ENCODE measurements at places on chromosomes 4 and X.

DNA sequence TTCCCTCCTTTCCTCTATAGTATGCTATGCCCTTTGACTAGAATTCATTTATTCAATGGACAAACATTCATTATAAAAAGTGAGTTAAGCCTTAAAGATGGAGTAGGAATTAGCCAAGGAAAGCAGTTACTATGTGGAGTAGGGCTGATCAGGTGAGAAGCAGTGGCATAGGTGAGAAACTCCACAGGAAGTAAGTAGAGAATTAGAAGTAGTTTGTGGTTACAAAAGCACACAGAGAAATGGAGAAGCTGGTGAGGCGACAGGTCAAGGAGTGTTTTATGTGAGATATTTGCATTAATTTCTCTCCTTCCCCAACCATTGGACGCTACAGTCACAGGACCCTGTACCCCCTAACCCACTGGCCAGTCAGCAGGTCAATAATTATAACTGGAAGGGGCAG is 30.6 kb downstream of the SETD7 start:
- DNase-seq, result no peak

DNA sequence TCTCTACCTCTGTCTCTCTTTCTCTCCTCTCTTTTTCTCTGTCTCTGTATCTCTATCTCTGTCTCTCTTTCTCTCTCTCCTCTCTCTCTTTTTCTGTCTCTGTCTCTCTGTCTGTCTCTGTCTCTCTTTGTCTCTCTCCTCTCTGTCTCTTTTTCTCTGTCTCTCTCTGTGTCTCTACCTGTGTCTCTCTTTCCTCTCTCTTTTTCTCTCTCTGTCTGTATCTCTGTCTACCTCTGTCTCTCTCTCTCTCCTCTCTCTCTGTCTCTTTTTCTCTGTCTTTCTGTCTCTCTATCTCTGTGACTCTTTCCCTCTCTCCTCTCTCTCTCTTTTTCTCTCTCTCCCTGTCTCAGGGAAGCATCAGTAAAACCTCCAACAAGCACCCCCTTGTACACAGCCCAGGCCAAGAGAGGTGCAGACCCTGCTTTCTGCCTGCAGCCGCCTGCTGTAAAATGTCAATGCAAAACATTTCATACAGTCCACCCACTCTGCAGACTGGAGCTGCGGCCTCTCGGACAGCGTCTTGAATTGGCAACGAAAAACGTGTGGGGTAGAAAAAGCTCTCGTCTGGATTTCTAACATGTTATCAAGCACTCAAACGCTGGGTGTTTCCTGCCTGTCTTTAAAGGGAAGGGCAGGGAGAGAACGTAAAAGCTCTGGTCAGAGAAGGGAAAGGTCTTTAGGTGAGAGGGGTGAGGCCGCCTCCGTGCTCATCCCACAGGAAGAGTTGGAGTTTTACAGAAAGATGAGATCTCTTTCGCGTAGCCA is 3.7 kb upstream of the SHOX start:
- no peak for DNase-seq

DNA sequence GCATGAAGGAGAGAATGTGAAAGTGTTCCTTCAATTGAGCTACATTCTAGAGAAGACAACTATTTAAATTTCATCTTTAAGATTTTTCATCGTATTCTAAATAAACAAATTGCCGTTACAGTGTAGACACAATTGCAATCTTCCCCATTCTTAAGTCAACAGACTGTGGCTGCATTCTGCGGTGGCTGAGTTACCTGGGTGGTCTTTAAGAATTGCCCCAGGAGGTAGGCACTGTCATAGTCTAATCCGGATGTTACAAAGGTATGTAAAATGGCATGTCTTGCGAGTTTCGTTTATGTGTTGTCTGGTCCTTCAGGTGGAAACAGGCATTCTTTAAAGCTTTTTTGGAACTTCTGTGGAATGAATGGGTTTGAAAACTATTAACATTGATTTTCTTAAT is 586.1 kb upstream of the PITX2 start:
- DNase-seq, result no peak

DNA sequence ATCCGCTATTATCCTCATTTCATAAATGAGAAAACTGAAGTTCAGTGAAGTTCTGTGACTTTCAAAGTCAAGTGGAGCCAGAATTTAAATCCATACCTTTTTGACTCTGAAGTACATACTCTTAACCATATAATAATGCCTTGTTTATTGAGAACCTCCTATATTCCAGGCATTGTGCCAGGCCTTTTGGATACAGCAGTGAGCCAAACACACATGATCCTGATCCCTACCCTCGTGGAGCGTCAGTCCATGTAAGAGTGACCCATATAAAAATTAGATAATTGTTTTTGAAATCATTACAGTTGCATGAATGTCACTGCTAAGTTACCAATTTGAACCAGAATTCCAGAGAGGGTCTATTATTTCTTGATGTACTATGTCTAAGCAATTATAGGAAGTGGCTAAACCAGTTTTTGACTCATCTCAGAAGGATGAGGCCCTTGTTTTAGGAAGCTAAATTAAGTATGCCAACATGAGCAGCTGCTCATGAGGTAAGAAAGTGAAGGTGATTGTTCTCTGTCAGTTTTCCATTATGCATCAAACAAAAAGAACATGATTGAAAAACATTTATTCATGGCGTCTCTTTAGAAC is 289.5 kb downstream of the GLUD2 start:
- no peak for DNase-seq

GRCh38 chr4:83413676-83414075 is 41.9 kb downstream of the HELQ start:
- no peak for DNase-seq

DNA sequence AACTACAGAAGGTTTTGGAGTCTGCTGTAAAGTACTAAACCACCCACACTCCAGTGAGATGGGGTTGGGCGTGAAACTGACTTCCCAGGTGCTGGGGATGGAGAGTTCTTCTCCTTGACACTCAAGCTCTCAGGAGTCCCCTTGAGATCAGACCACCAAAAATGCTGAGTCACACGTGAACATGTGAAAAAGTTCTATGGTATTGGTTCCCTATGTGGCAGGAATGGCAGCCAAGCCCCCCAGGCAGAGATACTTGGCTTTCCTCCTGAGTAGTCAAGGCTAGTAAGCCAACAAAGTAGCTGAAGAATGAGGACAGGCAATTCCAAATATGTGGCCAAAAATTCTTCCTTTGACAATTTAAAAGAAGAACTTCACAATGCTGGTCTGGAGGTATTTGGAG is 222.0 kb upstream of the ADAMTS3 start:
- DNase-seq, result no peak

DNA sequence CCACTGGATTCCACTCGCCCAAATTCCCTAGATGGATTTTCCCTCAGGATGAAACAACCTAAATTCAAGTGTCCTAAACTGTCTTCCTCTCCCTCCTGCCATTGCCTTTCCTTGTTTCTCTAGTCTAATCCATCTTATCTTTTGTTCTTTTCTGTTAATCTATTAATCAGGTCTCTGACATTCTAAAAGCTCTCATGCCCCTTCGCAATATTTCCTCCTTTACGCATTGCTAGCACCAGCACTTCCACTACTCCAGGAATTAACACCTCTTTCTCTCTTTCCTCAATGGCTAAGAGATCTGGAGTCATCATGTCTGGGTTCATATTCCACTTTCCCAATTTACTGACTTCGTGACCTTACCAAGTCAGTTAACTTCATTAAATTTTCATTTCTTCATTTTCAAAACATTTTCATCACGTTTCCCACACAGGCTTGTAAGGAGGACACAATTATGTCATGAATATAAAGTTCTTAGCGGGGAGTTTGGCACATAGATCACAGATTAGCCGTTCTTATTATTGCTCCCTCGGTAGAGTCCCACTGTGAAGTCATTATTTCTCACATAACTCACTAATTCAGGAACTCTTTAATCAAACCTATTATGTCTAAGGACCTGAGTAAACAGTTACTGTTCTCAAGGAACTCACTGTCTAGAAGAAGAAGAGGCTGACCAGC is 45.3 kb downstream of the FAT4 start:
- no peak for DNase-seq

- peak; percentile 47 for DNase-seq
These were observed 43.1 kb downstream of the GASK1B start for GRCh38 chr4:158129694-158130093.

DNA sequence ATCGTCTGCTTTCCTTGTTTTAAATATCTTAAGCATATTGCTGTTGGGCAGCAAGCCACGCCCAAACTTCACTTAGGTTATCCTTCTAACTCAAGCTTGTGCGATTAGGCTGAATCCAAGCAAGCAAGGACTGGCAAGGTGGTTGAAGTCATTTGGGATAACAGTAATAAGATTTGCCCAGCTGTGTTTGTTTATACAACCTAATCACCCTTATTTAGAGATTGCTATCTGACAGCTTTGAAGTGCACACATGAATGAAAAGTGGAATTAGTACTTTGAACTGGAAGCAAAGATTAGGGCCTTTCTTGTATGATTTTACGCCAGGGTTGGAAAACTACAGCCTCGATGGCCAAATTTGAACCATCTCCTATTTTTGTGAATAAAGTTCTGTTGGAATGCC is 182.1 kb downstream of the ASB9 start:
- no peak for DNase-seq

DNA sequence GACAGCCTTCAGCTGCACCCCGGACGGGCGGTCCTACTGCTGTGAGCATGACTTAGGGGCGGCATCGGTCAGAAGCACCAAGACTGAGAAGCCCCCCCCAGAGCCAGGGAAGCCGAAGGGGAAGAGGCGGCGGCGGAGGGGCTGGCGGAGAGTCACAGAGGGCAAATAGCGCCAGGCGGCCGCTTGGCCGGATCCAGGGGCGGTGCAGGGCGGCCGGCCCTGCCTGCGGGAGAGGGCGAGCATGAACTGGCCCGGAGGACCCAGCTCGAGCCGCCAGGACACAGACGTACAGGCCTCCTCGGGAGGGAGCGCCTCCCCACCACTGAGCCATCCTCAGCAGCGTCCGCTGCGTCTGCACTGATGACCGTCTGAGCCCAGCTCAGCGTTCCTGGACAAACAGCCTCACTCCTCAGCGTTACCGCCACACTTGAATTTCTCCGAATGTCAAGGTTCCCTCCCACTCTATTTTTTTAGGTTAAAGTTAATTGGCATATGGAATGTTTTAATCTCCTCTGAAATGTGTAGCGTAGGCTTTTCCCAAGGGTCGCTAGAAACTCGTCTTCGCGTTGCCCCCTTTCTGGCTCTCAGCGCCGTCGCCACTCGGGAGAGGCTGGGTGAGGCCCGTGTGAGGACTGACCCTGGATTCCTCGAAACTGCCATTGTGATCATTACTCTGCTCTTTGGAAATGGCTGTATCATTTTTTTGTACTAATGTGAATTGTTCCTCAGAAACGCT is 29.9 kb downstream of the NELFA start:
- DNase-seq, result no peak

- DNase-seq, result peak; percentile 54
These were observed 248.6 kb upstream of the JADE1 start for GRCh38 chr4:128560754-128561495.

DNA sequence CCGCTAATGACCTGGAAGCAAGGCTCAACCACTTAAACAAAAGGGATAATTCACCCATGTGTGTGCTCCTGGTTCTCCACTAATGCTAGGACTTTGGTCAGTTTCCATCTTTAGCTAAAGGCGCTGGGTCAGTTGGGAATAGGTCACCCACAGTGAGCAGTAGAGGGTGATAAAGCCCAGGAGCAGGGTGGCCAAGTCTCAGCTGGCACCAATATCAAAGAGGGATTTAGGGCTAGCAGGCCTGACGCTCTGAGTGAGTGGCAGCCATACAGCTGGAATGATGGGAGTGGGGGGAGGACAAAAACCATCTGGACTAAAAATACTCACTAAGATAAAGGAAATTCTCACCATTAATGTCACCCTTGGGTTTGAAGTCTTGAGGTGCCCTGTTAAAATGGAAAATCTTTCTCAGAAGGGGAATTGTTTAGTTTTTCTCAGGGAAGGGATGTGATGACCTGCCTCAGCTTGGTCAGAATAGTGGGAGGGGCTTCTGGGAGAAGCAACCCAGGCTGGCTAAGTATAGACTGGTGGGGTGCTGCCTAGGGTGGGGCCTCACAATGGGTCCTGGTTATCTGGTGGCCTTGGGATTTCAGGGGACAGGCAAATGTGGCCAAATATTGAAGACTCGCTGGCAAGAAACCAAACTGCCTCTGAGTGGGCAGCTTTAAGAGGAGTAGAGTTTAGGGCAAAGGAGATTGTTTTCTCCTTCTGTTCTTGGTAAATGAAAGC is 47.1 kb downstream of the TSC22D3 start:
- no peak for DNase-seq

- DNase-seq, result no peak
These were observed 38.8 kb downstream of the PALLD start for GRCh38 chr4:168535689-168536088.

- DNase-seq, result peak; percentile 3
These were observed 4.3 kb downstream of the SLC9A7 start for GRCh38 chrX:46754586-46755061.

DNA sequence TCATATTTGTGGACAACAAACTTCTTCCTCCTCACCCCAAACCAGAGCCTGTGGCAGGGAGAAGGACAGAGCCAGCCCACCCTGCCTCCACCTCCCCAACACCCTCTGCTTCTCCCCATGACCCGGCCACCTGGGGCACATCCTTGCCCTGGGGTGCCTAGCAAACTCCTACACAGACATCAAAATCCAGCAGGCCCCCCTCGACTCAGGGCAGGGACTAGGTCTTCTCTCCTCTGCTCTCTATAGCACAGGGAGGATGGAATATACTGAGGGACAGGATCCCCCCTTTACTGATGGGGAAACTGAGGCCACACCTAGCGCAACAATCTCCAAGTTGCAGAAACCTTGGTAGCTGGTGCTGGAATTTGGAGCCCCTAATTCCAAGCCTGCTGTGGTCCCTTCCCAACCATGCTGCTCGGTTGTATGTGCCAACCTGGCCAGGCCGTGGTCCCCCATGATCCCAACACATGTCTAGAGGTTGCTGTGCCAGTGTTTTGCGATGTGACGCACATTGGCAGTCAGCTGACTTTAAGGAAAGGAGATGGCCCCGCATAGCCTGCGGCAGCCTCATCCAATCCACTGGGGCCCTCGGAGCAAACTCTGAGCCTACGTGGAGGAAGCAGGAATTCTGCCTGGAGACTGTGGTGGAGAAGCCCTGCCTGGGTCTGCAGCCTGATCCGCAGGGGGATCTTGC is 53.9 kb upstream of the ADRA2C start:
- no peak for DNase-seq

- DNase-seq, result peak; percentile 88
These were observed at the start of gene ZFP92 for GRCh38 chrX:153411255-153411987. Gene ZFP92, plus strand, starts transcription at chrX:153411472. Its CDS starts 6,851 bp downstream, at chrX:153418323.

- DNase-seq, result no peak
These were observed 12.5 kb downstream of the SORCS2 start for GRCh38 chr4:7204656-7205387.

DNA sequence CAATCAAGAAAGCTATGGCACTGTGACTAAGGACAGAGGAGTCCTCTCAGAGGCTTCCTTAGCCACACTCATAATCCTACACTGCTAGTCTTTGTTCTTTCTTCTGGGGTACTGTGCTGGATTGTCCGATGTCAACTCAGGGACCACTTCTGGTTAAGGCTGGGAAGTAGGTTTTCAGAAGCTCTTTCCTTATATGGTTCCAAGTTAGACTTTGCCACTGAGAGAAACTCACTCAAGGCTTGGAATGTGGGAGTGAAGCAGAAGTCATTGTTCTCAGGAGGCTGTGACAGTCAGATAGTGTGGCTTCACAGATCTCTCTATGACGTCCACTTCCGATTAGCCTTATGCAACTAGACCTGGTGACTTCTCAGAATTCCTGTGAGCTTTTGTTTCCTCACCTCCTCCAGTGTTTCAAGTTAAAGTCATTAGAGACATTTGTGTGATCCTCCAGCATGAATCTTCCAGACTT is 317.3 kb upstream of the F9 start:
- DNase-seq, result peak; percentile 31
